A172 (cell line): ENCODE measurements at places on chromosomes 3 and 15. TPM values are rescaled to one million over a fixed set of nuclear protein-coding genes. Genes with fewer than 3 reads are reported as not detected.
A peak's percentile ranks its signal among the peaks of the same experiment; 100 is the strongest.

TTC23 gene
- total RNA-seq: 13.5 and 15.0 TPM in 2 replicates

TMEM207 gene
- total RNA-seq: 0.21 TPM in 1 of 2 replicates, not detected in the other

DLEC1 gene
- total RNA-seq: not detected in 2 replicates

CYP11A1 gene
- total RNA-seq: 1.2 TPM in 1 of 2 replicates, not detected in the other

CADM2 gene
- not detected in 2 replicates for total RNA-seq

SLC22A13 gene
- not detected in 2 replicates for total RNA-seq

GOLGA6L24 gene
- not detected in 2 replicates for total RNA-seq

GOLGA8K gene
- total RNA-seq: 0.91 TPM in 1 of 2 replicates, not detected in the other

CIB2 gene
- total RNA-seq: 10.7 and 14.4 TPM in 2 replicates

DNA sequence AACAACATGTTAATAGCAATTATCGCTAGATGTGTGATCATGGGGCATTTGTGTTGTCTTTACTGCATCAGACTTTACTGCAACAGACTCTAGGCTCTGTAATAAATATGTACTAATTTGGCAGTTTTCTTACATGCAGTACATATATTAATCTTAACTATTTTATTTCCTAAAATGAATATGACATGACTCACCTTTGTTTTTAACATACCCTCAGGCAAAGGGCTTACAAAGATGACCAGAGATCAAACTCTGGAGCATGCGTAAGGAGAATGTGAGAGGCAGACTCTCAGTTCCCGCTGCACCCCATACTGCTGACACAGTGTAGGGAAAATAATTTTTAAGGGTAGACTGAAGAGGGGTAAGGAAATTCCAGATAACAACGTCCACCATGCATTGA lies 7.2 kb upstream of the FAM174B start:
- no peak for DNase-seq

GRCh38 chr3:39476783-39477182 lies 9.3 kb downstream of the MOBP start:
- DNase-seq: no peak

DNA sequence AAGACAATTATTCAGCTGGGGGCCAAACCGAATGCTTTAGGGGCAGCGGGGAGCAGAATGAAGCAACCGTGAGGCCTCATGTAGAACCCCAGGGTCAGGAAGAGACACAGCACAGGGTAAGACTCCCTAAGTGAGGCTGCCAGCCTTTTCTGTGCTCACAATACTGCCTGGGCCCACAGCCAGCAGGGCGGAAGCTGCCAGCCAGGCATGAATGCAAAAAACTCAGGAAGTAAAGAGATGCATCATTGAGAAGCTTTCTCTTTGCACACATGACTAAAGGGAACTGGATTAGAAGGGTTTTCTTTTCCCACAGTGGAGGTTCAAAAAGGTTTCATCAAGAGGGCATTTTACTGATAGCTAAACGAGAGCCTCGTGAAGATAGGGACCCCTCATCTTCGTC lies 33.3 kb downstream of the CA12 start:
- peak; percentile 62 for DNase-seq

GRCh38 chr3:177554895-177555759 lies 357.8 kb upstream of the TBL1XR1 start:
- peak; percentile 60 for DNase-seq

- DNase-seq: no peak
Measured at GRCh38 chr15:94965593-94965992, 734.2 kb downstream of the MCTP2 start.

DNA sequence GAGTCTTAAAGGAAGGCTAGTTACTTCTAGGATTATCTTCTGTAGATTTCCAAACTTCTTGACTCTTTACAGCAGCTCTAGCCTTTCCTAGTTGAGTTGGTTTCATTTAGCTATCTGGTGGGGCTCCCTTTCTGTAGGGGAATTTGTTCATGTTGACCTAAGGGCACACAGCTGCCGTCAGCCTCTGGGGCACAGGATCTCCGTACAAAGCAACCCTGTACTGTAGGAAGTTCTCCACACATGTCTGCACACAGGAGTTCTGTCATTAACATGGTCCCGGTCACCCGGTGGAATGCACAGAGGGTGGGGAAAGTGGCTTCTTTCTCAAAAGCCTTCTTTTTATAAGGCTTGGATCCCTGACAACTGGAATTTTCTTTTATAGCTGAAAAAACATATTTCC lies 88.7 kb upstream of the TNIK start:
- DNase-seq: no peak

DNA sequence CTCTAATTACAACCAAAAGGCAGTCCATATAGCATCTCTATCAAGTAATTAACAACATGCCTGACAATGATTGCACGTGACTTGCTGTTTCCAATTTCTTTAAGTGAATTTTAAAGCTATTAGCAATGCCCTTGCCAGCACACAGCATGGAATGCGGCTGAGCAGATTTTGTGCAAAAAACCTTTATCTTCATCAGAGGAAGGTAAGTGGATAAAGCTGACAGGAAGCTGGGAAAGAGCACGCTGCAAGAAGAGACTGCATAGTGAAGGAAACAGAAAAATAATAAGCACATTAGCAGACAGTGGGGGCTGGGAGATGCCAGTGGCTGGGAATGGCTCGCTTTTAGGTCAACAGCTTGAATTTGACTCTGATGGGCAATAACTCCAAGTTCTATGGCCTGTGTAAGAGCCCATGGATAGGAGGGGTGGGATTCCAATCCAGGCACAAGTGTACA lies 138.8 kb downstream of the PDZRN3 start:
- no peak for DNase-seq

- DNase-seq: no peak
Measured at GRCh38 chr3:8652324-8652987, 7.9 kb upstream of the SSUH2 start.

DNA sequence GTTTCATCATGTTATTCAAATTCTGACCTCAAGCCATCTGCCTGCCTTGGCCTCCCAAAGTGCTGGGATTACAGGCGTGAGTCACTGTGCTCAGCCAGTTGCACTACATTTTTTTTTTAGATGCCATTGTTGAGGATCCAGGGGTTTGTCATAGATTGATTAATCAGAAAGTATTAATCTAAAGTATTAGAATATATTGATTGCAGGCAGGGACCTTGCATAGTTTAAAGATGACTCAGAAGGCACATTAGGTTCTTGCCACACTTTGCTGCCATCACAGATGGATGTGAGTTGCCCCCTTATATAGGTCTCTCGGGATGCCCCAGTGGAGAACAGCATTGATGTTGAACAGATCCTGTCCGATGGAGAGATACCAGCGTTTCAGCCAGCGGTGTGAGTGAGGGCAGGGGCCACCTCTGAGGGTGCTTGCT lies 41.1 kb downstream of the IGF1R start:
- DNase-seq: peak; percentile 15

GRCh38 chr15:51198701-51199232 lies 104.1 kb upstream of the TNFAIP8L3 start:
- no peak for DNase-seq

DNA sequence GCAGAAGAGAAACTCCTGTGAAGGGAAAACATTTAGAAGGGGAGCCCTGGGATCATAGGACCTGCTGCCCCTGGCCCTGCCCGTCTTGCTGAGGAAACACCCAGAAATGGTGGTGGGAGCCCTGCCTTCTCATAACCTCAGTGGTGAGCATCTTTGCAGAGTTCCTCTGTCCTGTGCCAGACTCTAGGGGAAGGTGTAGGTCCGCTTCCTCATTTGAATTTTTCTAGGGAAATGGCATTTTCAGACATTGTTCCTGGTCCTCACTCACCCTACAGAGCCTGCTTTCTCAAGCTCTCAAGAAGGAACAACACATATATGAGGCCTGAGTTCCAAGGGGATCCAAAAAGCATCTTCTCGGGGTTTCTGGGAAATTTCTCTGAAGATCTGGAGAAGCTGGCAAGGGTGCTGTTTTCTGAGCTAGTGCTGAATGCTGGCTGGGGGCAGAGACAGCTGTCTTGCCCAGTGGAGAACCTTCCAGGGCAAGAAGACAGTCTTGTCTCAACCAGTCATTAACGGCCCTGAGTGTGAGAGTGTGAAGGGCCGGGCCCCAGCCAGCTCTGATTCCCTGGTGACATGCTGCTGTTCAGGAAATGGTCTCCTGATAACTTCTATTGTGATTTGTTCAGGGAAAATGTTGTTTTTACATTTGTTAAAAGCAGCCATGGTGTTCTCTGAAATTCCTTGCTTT lies 283.1 kb upstream of the LRRFIP2 start:
- no peak for DNase-seq

DNA sequence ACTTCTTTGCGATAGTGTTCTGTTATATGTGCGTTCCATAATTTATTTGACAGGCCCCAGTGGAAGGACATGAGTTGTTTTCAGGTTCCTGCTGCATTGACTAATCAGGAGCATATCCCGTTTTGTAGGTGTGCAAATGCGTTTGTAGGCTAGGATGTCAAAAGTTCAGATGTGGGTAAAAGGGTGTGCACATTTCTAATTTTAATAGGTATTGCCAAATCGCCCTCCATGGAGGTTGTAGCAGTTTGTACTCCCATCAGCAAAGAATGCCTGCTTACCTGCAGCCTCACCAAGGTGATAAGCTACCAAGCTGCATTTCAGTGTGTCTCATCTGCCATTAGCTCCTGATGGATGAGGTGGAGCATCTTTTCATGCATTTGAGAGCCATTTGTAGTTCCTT lies 36.3 kb downstream of the KLF13 start:
- no peak for DNase-seq

DNA sequence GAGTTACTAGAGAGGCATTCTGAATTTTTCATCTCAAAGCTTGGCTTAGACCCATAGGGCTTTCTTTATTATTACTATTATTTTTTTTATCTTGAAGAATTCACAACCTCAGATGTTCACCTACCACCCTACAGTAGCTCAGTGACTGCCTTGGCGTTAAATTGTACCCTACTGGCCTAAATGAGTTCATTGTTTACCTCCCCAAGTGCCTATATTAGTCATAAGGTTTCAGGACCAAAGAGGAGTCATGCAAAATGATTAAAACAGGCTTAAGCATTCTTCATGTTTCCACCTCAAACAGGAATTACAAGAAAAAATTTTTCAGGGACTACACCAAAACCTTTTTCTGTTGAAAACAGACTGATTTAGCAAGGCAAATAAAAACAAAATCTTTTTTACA lies 751.5 kb downstream of the SQOR start:
- no peak for DNase-seq

- no peak for DNase-seq
Measured at GRCh38 chr3:158333736-158334135, 223.8 kb downstream of the RSRC1 start.
